ENCODE measurements at places on chromosomes 3 and 15.

GRCh38 chr3:59443618-59444293 lies 393.9 kb upstream of the CFAP20DC start:
- DNase-seq, result no peak

GRCh38 chr3:193230610-193231009 lies 10.4 kb upstream of the PLAAT1 start:
- no peak for DNase-seq

GRCh38 chr15:74127954-74128784 lies 2.2 kb upstream of the ISLR2 start:
- DNase-seq, result no peak

- peak; percentile 90 for DNase-seq
Measured at GRCh38 chr3:127574880-127575878, 15.4 kb downstream of the TPRA1 start.

- DNase-seq, result no peak
Measured at GRCh38 chr3:38990621-38991020, 61.1 kb downstream of the SCN11A start.

DNA sequence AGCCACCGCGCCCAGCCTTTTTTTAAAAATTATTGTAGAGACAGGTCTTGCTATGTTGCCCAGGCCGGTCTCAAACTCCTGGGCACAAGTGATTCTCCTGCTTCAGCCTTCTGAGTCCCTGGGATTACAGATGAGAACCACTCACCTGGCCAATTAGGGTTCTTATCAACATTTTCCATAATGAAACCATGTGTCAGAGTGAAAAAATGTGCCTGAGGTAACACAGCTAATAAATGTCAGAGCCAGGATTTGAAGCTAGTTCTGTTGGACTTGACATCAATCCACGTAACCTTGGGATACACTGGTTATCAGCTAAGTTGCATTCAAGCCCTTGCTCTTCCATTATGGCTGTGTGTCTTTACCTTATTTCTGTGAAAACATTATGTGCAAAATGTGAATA lies 29.1 kb downstream of the CHST14 start:
- DNase-seq, result no peak

- no peak for DNase-seq
Measured at GRCh38 chr3:59006634-59007517, 42.9 kb downstream of the CFAP20DC start.

DNA sequence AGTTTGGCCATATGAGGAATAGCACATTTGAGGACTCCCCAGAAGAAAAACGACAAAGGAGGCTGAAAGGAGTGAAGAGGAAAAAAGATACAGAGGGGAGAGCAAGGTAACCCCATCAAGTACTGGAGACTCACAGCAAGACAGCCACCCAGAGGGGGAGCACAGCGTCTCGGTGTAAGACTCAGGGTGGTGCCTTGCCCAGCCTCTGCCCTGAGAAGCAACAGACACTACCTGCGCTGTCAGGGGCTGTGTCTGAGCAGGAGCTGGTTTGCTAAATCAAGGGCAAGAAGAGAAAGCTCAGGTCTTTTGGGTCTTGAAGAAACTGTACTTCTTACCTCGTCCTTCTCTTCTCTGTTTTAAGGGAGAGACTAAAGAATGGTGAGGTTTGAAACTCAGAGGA lies 27.9 kb downstream of the FBXO45 start:
- no peak for DNase-seq

DNA sequence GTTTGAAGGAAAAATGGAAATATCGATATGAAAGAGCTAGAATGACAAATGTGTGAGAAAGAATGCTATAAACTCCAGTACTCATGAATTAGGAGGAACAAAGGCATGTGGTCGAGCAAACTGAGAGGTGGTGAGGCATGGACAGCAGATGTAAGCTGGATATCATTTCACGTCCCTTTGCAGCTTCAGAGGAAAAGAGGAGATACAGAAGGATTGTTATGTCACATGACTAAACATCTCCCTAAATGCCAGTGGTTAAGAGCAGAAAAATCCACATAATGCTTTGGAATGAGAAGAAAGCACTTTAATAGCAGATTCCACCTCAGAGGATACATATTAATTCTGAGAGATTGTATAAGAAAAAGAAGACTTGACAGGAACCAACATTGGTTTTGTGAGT lies 248.7 kb downstream of the ZIC4 start:
- DNase-seq, result no peak

DNA sequence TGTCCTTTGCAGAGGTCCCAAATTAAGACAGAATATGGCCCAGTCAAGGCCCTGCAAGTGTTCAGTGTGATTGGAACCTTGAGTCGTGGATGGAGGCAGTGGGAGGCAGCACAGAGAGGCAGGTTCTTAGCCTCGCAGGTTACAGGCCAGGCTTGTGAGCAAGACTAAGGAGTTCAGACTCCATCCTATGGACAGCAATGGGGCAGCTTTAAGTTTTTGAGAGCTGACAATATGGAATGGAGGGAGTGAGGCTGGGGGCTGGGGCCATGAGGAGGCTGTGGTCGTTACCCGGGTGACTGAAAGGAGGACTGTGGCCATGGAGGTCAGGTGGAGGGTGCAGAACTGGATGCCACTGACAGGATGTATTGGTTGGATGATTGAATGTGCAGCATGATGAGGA lies 74.1 kb upstream of the PRR23C start:
- DNase-seq, result no peak

- no peak for DNase-seq
Measured at GRCh38 chr3:170258105-170258487, 35.9 kb downstream of the PRKCI start.

DNA sequence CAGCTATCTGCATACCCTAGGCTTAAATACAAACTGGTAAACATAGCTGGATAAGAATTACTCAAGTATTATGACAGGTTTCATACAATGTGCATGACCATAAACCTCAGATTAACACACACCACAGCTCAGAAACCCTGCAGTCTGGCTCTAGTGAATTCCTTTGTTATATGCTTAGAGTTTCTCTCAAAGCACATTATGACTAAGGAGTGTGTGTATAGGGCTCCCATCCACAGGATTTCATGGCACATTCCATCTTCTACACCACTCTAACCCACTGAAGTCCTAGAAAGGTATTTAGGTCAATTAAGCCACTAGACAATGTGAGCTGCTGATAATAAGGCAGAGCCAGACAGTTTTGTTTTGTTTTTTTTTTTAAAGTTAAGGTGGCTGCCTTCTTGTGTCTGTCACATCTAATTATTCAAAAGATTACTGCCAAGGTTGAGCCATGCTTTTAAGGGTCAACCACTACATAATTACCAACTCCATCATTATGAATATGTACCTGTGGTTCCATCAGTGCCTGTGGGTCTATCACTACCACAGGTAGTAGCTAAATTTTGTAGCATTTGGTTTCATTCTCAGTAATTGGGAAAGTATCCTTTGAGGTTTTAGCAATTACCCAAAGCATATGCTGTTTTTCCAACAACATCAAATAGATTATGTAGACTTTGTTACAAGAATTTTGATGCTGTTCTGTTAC lies 107.0 kb downstream of the ALCAM start:
- no peak for DNase-seq

GRCh38 chr3:196284396-196284795 lies 3.1 kb downstream of the PCYT1A start:
- DNase-seq, result no peak

- DNase-seq, result no peak
Measured at GRCh38 chr3:9912294-9912935, 4.5 kb upstream of the IL17RC start.

DNA sequence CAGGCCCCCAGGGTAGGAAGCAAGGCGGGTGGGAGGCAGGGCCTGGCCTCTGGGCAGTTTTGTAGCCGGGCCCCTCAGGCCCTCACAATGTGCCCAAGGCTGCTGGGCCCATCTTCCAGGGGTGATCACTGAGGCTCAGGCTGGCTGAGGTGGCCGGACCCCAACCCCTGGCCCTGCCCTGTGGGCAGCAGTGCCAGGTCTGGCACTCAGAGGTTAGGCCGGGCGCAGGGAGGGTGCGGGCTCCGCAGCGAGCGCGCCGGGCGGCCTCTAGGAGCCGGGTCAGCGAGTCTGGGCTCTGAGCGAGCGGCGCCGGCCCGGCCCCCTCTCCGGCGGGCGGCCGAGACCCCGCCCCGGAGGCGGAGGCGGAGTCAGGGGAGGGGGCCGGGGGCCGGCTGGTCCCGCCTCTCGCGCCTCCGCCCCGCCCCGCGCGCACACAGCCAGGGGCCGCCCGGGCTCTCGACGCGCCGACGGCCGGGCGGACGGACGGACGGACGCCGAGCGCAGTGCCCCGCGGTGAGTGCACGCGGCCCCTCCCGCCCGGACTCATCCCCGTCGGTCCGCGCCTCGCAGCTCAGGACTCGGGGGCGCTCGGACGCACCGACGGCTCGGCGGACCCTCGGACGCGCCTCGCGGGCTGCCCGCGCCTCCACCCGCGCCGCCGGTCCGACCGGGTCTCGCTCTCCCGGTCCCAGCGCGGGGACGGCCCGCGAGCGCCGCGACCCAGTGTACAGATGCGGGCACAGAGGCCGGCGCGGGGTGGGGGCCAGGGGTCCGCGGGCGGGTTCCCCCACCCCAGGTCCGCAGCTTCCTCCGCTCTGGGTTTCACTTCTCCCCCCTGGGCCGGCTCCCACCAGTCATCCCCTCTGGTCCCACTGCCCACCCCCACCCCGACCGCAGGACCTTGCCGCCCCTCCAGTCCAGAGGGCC lies at the start of gene FBLN2:
FBLN2 (plus strand) TSS at position 430 of the 927 bp plus-strand sequence. CDS start 21,231 bp downstream, outside the sequence.
- DNase-seq, result peak; percentile 20

GRCh38 chr3:119468041-119468440 lies 722 bp upstream of the POGLUT1 start:
- no peak for DNase-seq

DNA sequence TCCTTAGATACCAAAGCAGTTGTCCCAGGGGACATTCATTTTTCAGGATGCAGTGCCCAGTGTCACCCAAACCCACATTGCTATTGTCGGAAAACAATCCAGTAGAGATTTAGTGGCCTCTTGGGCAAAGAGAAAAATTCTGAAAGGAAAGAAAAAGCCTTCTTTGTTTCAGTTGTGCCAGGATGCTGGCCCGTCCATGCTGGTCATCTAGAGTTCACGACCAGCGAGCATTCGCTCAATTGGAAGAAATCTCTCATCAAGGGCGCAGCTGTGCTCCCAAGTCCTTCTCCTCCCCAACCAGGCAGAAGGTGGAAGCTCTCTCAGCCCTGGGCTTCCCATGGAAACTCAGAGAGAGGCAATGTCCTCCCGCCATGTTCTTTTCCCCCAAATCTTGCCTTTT lies 123.7 kb downstream of the MTHFS start:
- DNase-seq, result no peak

DNA sequence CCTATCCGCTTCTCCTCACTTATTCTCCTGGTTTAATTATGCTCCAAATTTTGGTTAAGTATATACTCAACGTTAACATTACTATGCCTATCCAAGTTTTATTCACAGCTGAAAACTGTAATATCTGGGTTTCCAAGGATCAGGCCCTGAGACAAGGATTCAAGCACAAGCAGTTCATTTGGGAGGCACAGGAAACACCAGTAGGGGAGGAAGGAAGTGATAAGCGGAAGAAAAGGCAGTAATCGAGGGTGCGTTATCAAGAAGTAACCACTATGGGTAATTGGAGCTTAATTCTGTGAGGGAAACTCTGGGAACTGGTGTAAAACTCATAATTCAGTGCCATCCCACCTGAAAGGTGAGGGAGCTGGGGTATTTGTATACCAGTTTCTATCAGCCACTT lies 120.3 kb downstream of the KCNAB1 start:
- no peak for DNase-seq

Measured in CD4-positive, alpha-beta T cell treated with Interferon gamma for 1 hour (primary cell).